CD4-positive, alpha-beta T cell (primary cell): ENCODE measurements at places on chromosomes 5 and 9.

GRCh38 chr9:81195206-81195605 is 494.1 kb downstream of the TLE1 start:
- DNase-seq: no peak

DNA sequence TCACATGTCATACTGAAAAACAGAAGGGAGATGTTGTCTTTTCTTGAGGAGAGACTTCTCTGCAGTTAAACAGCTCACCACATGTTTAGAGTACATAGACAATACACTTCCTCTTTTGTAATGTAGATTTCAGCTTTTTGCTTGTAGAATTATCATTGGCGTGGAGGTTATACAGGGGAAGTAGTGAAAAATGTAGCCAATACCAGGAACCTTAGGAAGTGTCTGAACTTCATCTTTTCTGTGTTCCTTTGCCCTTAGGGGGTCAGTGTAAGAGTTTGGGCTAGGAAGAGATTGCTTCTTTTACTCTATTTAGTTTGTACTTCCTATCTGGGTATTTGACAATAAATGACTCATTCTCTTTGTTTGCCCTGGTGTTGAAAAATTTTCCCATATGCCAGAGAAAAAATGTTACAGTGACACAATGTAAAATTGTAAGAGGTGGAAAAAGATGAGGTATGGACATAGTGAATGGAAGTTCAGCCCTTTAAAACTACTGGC is 21.0 kb upstream of the CDKN2B start:
- no peak for DNase-seq

- DNase-seq: no peak
Observed at GRCh38 chr5:54415896-54416601, 39.5 kb upstream of the HSPB3 start.

DNA sequence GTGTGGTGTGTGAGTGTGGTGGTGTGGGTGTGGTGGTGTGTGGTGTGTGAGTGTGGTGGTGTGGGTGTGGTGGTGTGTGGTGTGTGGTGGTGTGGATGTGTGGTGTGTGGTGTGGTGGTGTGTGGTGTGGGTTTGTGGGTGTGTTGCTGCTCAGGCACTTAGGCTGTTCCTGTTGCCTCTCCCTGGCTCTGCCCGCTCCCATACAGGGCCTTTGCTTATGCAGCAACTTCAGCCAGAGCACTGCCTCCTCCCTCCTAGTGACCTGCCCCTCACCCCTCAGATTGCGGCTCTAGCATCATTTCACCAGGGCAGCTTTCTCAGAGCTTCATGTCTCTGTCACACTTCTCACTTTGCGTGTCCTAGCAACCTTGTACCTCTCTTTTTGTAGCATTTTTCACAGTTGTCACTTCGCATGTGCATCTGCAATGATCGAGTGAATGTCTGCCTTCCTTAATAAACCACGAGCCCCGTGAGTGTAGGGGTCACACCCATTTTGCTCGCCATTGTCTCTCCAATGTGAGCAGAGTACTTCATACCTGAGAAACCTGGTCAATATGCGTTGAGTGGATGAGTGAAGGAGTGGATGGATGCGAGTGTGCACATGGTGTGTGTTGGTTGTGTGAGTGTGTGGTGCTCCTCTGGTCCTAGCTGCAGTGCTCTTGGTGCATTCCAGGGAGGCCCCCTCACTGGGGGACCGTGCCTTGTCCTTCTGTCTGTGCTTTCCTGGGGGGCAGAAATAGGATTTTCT is 167.9 kb upstream of the PANK3 start:
- DNase-seq: no peak

DNA sequence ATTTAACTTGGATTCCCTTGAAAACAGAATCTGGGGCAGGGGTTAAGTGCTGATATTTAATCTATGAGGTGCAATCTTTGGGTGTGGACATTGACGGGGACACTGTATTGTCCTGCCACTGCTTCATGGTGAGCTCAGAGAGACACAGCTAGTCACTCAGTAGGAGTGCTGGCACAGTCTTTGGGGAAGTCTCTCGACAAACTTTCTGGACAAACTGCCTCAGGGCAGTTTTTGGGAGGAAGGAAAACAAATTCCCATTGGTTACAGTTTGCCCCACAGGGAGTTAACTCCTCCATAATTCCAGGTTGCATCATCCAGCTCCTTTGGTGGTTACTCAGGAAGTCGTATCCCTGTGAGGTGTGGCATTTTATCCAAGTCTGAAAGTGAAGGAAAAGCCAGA is 17.9 kb downstream of the HNRNPK start:
- no peak for DNase-seq

GRCh38 chr5:73786043-73786831 is 160.2 kb downstream of the ARHGEF28 start:
- no peak for DNase-seq

DNA sequence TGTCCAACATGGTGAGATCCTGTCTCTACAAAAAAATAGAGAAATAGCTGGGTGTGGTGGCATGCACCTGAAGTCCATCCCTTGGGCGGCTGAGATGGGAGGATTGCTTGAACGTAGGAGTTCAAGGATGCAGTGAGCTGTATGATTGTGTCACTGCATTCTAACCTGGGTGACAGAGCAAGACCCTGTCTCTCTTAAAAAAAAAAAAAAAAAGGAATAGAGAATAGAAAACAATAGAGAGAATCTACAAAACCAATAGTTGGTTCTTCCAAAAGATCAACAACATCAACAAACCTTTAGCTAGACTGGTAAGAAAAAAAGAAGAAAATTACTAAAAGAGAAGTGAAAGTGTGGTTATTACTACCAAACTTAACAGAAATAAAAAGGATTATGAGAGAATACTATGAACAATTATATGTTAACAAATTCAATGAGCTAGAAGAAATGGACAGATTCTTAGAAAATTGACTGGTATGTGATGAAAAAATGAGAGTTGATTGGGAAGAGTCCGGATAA is 8.1 kb upstream of the SLC38A9 start:
- no peak for DNase-seq

- no peak for DNase-seq
Observed at GRCh38 chr5:36535378-36535777, 71.0 kb upstream of the SLC1A3 start.

DNA sequence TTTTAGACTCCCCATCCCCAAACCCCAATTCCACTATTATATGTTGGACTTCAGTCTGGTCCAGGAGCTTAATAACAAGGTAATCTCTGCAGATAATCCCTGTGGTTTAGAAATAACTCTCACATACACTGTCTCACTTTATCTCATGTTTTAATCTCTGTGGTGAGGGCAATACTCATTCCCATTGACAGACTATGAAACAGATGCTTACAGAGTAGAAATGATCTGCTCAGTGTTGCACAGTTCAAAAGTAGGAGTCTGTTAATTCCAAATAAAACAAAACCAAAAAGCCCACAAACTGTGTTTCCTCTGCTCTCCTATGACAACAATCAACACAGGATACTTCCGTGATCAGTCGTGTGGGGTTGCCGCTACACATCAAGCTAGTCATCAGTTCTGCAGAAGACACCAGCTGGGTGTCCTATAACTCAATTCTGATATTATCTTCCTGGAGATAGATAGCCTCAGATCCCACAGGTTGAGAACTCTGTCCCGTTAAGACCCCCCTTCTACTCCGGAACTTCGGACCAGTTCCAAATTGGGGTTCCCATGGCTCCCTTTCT is 26.3 kb upstream of the FANCC start:
- DNase-seq: no peak

DNA sequence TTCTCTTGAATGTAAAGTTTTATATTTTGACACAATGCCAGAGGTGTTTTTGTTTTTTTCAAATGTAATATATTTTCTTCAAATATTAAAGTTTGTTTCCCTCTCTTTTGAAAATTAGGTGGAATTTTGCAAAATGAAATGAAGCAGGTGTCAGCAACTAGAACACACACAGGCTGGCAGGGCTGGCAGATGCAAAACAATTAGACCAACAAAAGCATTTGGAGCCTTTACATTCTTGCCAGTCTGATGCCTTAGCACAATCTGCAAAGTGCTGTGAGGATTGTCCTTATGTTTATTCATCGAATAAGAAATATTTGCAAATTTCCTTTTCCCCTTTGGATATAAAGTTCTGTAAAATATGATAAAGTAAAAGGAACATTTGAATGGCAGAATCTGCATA is 1063.9 kb downstream of the CDH9 start:
- no peak for DNase-seq

- DNase-seq: no peak
Observed at GRCh38 chr9:93819905-93820304, 135.2 kb downstream of the BARX1 start.

DNA sequence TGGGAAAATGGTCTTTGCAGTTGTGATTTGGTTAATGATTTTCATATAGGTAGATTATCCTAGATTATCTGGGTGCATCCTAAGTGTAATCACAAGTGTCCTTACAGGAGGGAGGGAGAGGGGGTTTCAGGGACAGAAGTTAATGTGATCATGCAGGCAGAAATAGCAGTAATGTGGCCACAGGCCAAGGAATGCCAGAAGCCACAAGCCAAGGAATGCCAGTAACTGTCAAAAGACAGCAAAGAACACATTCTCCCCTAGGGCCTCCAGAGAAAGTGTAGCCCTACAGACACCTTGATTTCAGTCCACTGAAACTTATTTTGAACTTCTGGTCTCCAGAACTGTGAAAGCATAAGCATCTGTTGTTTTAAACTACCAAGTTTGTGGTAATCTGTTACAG is 2074.5 kb downstream of the MAT2B start:
- no peak for DNase-seq

DNA sequence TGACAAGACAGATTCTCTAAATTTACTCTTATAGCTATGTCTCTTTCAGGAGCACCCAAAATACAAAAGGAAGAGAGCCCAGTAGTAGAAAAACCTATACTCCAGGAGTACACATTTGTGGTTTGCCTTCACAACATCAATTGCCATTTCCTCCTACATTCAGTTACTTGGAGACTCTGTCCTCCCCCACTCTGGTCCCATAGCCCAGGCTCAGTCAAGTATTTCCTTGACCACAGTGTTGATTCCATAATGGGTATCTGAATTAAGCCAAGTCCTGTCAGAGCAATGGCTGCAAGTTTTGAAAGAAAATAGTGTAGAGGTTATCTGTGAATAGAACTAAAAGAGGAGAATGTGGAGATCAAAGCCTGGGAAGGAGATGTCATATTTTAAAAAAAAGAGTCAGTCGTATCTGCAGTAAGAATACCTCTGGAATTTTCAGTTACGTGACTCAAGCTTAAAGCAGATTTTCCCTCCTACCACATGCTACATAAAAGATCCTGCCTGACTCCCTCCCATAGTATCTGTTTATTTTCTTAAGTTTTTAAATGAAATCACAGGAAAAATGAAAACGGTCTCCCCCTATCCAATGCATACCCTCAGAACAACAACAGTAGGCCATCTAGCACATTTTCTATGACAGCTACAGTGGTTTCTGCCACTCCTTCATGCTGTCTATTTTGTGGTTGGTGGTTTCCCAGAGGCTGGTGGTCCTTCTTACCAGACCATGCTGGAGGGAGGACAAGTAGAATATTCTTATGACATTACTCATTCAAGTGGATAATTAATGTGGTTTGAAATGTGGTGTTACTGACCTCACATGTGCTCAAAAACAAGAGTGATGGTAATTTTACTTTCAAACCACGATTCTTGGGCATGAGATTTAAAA is 249.7 kb upstream of the TMEM161B start:
- DNase-seq: no peak

DNA sequence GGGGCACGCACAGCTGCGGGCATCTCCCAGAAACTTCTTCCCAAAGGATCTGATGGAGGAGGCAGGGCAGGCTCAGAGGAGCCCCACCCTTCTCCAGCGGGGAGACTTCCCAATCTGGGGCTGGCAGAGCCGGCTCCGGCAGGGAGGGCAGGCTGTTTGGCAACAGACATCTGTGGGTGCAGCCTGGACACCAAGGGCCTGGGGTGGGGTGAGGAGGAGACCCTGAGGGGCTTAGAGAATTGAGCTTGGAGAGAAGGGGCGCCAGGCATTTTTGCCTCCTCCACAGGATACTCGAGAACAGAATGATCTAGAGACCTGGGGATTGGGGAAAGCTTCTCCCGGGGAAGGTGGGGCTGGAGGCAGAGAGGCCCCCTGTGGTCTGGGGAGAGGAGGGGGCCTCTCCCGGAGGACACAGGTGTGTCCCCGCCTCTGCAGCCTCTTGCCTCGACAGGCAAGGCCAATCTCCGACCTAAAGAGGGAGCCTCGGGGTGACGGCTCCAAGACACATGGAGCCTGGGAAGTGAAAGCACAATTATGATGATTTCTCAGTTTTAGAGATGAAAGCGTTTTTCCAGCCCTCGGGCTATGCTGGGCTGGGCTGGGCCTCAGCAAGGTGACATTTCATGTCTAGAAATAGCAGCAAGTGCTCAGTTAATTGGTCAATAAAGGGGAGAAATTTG is 8.4 kb downstream of the LHX3 start:
- no peak for DNase-seq

- no peak for DNase-seq
Observed at GRCh38 chr9:86633945-86634344, 279.7 kb upstream of the TUT7 start.

DNA sequence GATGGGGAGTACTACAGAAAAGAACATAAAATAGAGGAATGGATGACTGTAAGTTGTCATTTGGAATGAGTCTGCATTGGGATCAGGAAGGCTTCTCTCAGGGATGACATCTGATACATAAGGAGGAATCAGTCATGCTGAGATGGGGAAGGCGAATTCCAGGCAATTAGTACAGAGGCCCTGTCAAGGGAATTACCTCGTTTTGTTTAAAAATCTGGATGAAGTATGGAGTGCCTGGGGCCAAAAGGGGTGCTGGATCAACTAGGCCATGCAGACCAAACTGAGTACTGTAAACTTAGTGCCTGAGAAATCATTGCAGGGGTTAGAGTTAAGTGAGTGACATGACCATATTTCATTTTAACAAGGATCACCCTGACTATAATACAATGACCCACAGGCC is 30.5 kb downstream of the JAKMIP2 start:
- DNase-seq: no peak

DNA sequence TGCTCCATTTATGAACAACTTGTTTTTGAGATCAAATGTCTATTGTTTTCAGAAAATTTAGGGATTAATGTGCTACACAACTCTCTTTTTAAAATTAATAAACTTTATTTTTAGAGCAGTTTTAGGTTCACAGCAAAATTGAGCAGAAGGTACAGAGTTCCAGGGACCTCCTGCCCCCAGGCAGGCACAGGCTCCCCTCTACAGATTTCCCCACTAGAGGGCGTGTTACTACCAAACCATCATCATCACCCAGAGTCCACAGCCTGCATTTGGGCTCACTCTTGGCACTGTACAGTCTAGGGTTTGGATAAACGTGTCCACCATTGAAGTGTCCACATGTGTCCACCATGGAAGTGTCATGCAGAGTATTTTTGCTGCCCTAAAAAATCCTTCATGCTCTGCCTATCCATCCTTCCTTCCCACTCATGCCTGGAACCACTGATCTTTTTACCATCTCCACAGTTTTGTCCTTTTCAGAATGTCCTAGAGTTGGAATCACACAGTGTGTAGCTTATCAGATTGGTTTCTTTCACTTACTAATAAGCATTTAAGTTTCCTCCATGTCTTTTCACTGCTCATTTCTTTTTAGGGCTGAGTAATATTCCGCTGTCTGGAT is 61.7 kb downstream of the MRPL36 start:
- DNase-seq: peak; percentile 28

- DNase-seq: no peak
Observed at GRCh38 chr5:60538426-60538825, 161.5 kb downstream of the DEPDC1B start.

GRCh38 chr5:172641359-172642050 is 442 bp downstream of the NEURL1B start:
- DNase-seq: no peak

- DNase-seq: no peak
Observed at GRCh38 chr9:37565661-37566618, 10.2 kb downstream of the FBXO10 start.

GRCh38 chr9:90774682-90775081 is 26.9 kb upstream of the SYK start:
- DNase-seq: no peak
